Stimulated activated CD8-positive, alpha-beta memory T cell treated with anti-CD3 and anti-CD28 coated beads, Interleukin-7, amount 100 ng/mL, for 24 hours (primary cell): ENCODE measurements at places on chromosomes 6 and 20.

DNA sequence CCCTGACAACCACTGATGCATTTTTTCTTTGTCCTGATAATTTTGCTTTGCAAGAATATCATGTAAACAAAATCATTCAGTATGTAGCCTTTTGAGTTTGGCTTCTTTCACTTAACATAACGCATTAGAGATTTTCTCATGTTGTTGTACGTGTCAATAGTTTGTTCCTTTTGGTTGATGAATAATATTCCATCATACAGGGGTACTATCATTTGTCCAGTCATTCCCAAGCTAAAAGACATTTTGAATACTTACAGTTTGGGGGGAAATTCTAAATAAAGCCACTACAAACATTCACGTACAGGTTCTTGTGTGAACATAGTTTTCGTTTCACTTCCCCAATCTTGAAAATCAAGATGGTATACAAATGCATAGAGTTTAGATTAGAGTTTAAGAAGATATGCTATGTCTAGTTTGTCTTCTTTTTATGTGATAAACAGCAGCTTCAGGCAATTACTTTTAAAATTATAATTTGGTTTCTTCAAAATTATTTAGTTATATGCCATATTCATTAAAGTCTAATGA lies 5.2 kb downstream of the HAO1 start:
- DNase-seq = no peak

- no peak for DNase-seq
Observed at GRCh38 chr6:147065786-147066185, 138.4 kb upstream of the STXBP5 start.

GRCh38 chr20:12594410-12595088 lies 414.2 kb upstream of the SPTLC3 start:
- no peak for DNase-seq

GRCh38 chr20:13312300-13312699 lies 91.2 kb downstream of the ISM1 start:
- DNase-seq = no peak

DNA sequence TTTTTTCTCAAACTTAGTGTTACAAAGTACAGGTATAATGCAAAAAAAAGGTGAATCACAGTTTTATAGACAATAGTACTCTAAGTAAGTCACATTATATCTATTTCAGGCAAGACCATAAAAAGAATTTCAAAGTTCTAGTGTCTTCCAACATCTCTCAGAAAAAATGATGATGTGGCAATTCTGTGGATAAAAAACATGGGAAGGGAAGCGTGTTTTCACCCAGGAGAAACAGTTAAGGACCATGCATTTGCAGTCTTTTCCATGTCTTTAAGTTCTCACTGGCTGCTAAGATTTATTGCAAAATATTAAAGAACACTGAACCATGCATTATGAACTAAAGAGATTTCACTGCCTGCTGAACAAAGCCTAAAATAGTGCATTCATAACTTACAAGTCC lies 1.8 kb downstream of the SSR1 start:
- no peak for DNase-seq

GRCh38 chr20:64239449-64240242 lies 15.9 kb upstream of the PCMTD2 start:
- DNase-seq = no peak

DNA sequence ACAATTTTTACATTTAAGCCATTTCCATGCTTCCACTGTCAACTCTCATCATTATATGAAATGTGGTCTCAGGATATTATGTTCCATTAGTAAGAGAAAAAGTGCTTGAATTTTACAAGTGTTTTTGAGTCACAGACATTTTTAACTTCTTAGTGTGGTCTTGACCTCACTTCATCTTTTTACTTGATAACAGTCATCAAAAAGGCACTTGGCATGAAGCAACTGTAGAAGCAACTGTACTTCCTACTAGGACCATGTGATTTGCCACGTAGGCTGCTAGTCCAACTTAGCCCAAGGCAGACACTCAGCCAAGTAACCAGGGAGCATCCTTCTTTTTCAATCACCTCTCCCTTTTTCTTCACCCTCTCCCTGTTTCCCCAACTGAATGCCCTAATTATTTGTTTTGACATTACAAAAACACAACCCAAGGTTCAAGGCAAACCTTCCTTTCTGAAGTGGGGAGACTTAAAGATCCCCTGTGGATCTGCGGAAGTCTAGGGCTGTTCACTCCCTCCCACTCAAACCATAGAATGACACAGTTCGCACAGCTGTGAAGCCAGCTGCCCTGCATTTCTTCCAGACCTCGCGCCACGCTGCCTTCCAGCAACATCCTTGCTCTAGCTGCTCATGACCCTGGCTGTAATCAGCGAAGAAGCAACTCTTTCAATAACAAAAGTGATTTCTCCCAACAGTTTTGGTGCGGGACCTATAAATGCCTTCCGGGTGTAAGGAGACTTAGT lies 45.0 kb downstream of the PHACTR1 start:
- no peak for DNase-seq

GRCh38 chr6:112665815-112666214 lies 318.7 kb downstream of the RFPL4B start:
- no peak for DNase-seq

DNA sequence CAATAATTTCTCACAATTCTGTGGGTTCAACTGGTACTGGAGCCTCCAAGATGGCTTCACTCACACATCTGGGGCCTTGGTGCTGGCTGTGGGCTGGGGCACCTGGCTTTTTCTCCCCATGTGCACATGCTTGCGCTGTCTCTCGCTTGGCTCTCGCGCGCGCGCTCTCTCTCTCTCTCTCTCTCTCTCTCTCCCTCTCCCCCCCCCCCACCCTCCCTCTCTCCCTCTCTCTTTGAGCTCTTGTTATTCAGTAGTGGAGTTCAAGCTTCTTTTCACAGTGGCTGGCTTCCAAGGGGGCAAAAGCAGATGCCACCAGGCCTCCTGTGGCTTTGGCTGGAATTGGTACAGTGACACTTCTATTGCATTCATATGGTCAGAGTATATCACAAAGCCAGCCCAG lies 10.8 kb upstream of the TBCC start:
- DNase-seq = no peak

DNA sequence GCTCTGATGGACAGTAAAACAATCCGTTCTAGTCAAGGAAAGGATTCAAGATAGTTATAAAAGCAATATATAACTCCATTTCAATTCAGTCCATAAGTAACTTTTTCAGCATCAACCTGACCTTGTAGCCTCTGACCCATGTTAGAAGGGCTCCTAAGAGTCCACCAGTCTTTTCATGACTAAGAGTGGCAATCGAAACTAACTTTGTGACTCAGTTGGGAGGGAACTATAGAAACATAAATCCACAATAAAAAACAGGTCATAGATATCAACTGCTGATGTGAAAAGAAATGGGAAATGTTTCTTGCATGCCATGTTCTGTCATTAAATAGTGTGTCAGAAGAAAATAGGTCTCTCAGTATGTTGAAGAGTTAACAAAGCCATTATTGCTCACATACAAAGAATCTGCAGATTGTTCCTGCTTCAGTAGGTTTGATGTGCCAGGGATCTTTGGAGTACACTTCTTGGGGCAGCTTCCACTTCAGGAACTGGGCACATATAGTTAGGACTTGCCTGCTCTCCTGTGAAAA lies 16.2 kb upstream of the RBL1 start:
- no peak for DNase-seq

DNA sequence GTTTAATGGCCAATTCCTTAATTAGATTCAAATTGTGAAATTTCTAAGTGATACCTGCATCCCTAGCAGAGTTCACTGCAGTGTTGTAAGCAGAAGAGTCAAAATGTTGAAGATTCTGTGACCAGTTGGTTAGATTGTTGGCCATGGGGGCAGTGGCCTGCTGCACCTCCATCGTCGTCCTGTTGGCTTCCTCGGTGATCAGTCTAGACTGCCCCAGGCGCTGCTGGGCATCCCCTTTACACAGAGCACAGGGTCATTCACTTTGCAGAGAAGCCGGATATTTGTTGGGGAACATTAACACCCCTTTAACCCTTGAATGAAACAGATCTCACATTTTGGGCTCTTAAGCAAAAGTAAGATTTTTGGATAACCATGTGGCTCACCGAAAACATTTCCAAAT lies 60.7 kb downstream of the FAM229B start:
- no peak for DNase-seq

DNA sequence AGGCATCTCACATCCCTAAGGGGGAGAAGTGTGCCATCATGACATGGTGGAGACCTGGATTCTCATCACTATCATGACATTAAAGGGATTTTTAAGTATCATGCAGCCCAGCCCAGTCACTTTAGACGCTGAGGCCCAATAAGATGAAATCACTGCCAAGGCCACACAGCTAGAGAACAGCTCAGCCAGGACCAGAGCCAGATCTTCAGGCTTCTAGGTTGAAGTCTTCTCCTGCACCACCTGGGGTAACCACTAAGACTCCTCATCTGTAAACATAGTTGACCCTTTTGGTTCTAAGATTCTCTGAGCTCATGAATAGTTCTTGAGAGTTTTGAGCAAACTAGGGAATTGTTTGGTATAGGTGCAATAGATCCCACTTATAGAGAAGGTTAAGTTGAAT lies 125.1 kb downstream of the TCP11 start:
- no peak for DNase-seq

DNA sequence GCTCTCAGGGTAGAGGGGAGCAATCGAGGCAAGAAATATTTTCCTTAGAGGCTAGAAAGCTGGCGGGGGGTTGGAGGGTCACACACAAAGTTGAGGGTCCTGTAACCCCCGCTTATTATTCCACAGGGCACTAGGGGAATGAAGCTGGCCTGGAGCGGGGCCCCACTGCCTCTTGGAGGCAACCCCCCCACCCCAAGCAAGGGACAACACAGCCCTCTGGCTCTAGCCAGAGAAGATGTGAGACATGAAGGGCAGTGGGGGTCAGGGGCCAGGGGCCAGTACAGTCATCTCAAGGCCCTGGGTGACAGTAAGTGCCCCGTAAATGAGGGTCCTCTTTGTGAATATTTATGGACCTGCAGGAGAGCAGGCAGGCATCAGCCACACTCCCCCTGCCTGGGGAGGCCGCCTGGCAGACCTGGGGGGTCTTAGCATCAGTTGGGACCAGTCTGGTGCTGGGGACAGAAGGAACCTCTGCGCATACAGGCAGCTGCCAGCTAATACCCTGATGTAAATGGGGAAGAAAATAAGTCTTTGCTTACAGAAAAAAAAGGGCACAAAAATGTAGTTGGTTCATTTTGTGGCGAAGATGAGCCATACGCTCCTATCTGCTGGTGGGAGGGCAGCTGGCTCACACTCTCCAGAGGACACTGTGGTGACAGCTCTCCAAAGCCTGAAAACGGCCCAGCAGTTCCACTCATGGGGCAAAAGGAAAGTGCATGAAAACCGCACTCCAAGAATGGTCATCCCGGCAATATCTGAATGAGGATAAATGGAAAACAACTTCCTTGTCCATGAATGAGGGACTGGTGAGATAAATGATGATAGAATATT lies 21.9 kb downstream of the SPATA2 start:
- DNase-seq = no peak

DNA sequence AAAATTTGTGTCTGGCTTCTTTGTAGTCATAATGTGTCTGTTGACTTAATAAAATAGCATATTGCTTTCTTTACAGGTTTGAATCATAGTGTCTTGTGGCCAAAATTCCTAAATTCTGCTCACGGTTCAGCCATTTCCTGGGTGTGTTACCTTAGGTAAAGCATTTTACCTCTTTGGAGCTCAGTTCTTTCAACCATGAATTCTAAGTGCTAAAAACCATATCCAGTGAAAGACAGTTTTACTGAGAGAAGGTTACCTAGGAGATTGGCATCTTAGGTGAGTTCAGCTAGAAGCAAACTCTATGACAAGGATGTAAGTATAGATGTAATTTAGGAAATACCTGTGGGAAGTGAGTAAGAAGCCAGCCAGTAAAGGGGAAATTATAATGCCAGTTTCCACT lies 20.7 kb downstream of the CRYBG1 start:
- no peak for DNase-seq

DNA sequence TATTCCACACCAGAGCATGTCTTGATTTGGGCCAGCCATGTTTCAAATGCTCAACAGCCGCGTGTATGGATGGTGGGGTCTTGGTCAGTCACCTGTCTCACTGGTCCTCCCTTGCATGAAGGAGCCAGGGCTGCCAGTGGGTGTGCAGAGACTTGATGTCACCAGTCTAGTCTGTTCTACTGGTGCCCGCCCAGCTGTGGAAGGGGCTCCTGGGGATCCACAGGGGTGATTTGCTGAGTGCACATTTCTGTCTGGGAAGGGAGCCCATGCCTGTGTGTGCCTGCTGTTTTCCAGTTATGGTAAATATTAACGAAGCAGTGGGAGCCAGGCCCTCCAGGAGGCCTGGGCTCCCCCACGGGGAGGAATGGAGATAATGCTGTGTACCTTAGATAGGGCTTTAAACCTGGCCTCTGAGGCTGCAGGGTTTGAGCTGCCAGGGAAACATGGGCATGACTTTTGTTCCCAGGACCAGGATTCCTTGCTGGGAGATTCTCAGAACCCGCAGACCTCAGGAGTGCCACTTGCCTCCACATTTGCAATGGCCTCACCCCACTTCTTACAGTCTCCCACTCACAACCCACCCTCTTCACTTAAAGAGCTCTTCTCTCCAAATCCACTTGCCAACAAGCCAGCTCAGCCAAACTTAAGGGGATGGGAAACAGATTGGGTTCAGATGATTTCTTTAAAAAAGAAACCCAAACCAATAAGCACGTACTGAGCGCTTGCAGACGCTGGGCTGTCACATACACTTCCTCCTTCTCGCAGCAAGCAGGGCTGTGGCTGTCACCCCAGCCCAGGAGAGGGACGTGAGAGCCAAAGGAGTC lies 54.1 kb downstream of the VEGFA start:
- DNase-seq = no peak

- no peak for DNase-seq
Observed at GRCh38 chr6:168387426-168387825, 53.6 kb upstream of the SMOC2 start.

GRCh38 chr6:128337619-128338018 lies 182.8 kb downstream of the PTPRK start:
- DNase-seq = no peak

GRCh38 chr6:166776571-166776970 lies 149.5 kb upstream of the RPS6KA2 start:
- DNase-seq = no peak

DNA sequence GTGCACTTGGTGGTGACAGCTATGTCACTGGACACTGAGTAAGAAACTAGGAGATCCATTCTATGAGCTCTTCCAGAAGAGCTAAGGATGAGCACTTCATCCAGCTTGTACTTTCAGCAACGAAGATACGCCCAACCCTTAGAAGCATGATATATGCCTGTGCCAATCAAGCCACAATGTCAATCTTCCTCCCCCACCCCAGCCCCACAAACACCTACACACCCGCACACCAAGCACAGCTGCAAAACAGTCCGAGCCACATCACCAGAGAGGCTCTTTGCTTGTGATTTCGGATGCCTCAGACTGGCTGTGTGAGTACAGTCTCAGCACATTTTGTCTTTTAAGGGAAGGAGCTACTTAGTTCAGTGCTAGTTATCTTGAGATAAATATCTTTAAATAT lies 260.5 kb downstream of the FOXC1 start:
- no peak for DNase-seq

- DNase-seq = no peak
Observed at GRCh38 chr6:72856801-72857200, 234.9 kb downstream of the KCNQ5 start.

DNA sequence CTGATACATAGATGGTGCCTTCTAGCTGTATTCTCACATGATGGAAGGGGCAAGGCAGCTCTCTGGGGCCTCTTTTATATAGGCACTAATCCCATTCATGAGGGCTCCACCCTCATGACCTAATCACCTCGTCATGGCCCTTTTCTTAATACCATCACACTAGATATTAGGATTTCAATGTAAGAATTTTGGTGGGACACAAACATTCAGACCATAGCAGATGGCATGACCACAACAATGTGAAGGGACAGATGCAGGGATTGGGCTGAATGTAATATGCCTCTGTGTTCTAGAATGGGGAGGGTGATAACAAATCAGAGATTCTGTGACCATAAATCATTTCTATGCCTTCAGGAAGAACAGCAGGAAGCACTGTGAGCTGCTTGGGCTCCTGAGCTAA lies 145.8 kb downstream of the LCA5 start:
- DNase-seq = no peak
